ENCODE measurements at places on chromosomes 2 and 18. TPM values are rescaled to one million over a fixed set of nuclear protein-coding genes. Genes with fewer than 3 reads are reported as not detected.

- DNase-seq: no peak
Observed at GRCh38 chr2:10415640-10416039, 32.5 kb downstream of the ODC1 start.

DSG1 gene
- not detected for total RNA-seq

DNA sequence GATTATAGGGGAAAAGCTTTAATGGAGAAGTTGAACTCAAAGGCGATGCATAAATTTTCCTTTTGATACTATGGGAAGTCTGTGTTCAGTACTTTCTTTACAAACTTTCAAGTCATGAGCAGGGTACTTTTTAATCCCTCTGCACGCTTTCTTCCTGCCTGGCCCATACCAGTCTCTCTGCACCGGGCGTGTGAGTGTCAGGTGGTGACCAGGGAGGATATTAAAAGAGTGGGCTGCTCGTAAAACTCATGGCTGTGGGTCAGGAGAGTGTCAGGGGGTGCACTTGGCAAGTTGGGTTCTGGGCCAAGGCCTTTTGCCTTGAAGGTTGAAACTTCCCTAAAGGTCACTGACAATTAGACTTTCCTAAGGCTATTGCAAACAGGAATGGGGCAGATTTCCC is 367.8 kb downstream of the GPD2 start:
- no peak for DNase-seq

DNA sequence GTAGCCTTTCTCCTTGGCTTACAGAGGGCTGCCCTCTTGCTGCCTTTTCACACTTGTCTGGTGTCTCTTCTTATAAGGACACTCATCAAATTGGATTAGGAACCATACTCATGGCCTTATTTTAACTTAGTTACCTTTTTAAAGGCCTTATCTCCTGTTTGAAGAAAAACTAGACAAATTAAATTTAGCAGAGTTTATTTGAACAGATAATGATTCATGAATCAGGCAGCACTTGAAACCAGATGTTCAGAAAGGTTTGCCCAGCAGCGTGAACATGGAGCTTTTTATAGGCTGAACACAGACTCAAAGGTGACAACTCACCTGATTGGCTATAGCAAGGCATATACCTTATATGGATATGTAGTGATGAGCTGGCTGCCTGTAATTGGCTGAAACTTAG is 238.0 kb downstream of the GULP1 start:
- no peak for DNase-seq

GRCh38 chr2:201276511-201276910 is 16.2 kb downstream of the CASP8 start:
- DNase-seq: no peak

DNA sequence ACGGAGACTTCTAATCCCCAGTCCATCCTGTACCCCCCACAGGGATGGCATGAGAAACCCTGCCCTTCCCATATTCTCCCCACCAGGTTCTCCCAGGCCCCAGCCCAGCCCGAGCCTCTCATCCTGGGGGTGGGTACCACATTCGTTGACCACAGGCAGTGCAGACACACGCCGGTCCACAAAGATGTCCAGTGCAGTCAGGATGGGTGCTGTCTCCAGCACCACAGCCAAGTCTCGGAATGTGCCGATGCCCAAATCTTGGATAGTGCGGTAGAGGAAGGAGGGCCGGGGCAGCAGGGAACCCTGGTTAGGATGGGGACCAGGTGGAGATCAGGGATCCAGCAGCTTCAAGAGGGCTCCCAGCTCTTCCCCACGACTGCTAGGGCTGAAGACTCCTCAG is 4.8 kb downstream of the PRKAG3 start:
- DNase-seq: no peak

DNA sequence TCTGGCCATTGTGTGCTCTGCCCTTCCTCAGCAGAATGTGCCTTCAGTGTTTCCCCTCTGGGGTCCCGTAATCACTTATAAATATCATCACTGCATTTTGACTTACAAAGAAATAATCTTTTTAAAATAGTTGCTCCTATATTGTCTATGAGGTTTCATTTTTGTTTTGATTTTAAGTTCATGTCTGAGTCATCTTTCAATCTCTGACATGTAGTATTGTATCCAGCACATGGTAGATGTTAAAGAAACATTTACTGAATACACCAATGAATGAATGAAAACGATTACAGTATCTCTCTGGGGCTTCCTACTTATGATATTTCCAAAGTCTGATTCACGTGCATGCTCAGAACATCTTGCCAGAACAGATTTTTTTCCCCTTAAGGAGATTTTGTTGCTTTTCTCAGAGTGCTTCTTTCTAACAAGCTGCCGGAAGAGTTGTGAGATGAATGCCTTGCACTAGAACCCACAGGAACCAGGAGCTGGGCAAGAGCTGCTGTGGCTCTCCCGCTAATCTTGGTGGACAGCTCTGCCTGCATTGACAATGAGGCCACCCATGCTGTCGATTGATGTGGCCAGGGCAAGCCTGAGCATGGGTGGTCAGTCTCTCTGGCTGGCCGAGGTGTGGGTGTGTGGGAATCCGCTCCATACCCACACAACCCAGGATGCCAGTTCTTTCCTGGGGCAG is 199.4 kb downstream of the CYRIA start:
- DNase-seq: no peak

GRCh38 chr18:10062302-10063300 is 148.8 kb downstream of the VAPA start:
- no peak for DNase-seq

DNA sequence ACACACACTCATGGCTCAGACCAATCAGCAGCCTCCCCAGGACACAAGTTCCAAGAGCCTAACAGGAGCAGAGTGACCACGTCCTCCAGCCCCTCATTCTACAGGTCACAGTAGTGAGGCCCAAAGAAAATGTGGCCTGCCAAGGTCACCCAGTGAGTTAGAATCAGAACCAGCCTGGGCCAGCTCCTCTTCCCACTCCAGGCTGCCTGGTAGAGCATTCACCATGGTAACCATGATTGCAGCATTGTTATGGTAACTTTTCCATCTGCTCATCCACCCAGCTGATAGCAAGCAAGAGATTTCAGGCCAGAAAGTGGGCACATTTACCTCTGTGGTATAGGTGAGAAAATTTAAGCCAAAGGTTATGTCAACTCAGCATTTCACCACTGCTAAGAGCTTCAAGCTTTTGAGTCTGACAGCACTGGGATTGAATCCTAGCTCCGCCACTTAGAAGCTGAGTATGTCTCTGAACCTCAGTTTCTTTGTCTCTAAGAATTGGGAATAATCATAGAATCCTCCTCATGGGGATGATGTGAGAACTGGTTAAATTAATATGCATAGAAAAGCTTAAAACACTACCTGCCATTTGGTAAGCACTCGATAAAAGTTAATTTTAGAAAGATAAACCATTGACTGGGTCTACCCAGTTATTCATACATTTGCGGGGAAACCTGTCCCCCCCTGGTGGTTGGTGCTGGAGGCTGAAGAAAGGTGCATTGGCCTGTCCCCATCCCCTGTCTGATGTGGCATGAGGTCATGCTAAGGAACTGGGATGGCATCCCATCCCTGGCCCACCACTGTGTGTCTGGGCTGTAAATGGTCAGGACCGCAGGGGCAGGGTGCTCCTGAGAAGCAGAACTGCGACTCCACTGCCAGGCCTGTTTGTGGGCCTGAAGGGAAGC is 181.5 kb downstream of the KLHL29 start:
- peak; percentile 46 for DNase-seq

- peak; percentile 61 for DNase-seq
Observed at GRCh38 chr2:162007447-162008040, 66.5 kb downstream of the DPP4 start.

FAM98A gene
- 22.2 TPM for total RNA-seq

TBR1 gene
- total RNA-seq: not detected

DNA sequence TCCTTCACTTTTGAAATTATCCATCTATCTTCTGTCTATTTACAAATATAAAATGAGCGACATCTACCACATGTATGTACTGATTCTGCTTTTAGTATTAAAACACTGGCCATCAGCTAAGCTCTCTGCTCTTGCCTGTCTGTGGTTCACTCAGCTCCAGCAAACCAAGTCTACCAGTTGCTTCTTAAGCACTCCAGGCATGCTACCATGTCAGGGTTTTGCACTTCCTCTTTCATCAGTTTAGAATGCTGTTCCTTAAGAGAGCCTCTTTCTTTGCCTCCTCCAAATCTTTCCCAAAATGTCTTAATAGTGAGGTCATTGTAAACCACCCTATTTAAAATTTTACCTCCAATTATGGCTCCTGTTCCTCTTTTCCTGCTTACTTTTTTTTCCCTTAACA is 59.5 kb downstream of the SCN3A start:
- DNase-seq: no peak

CYS1 gene
- total RNA-seq: not detected

RAX gene
- not detected for total RNA-seq

DNA sequence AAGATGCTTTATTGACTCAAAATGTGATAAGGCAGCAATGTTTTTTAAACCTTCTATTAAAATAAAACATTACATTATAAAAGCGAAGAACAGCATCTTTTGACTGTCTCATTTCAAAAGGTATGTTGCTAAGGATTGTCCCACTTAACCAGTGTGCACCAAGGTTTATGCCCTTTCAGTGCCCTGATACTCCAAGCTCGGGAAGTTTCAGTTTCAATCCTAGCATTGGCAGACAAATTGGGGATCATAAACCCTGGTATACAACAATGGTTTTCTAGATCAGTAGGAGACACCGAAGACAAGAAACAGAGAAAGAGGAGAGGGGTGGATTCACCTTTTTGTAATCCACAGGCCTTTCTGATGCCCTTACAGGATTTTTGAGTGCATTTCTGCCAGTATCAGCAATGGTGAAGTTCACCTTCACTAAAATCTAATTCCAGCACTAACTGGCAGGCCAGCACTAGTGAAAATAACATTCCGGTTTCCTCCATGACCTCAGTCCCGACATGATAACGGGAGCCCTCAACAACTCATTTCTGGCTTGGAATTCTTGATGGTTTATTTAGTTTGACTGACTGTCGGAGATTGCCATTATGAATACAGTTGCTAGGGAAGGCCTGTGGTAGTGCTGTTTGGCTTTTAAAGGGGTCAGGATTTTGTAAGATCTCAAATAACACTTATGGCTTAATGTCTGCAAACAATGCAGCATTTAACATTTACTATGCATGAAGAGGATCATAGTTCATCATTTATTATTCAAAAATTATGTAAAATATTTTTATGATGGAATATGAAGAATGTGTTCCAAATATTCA is 33.3 kb upstream of the FIGN start:
- no peak for DNase-seq

- no peak for DNase-seq
Observed at GRCh38 chr2:110790907-110791306, 58.5 kb downstream of the ACOXL start.

DNA sequence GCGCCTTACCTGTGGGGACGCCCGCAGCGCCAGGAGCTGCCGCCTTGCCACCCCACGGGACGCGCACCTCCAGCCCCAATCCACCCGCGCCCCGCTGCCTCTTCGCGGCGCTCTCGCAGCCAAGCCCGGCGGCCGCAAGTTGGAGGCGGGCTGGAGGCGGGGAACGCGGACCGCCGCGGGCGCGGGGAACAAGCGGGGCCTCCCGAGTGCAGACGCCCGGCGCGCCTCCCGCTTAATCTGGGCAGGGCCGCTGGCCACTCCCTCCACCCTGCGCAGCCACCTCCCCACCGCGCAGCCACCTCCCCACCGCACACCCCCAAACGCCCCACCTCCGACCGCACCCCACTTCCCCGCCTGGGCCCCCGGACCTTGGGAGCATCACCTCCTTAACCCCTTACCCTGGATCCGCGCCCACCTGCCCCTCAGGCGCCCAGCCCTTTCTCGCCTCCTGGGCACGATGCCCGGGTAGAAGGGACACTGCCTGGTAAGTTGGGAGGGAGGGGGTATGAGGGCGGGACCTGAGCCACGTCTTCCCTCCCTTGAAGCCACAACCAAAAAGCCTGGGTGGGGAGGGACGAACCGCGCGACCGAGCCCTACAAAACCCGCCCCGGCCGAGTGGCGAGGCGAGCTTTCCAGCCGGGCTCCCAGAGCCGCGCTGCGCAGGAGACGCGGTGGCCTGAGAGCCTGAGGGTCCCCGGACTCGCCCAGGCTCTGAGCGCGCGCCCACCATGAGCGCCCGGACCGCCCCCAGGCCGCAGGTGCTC is at the start of the genes COL4A3 and COL4A4:
Gene COL4A3, plus strand, starts transcription at position 627 of the 765 bp plus-strand sequence. Its CDS starts 103 bp downstream, at position 730.
Gene COL4A4, minus strand, starts transcription at position 208 of the 765 bp plus-strand sequence. CDS start 16,722 bp downstream, outside the sequence.
- DNase-seq: peak; percentile 1

DNA sequence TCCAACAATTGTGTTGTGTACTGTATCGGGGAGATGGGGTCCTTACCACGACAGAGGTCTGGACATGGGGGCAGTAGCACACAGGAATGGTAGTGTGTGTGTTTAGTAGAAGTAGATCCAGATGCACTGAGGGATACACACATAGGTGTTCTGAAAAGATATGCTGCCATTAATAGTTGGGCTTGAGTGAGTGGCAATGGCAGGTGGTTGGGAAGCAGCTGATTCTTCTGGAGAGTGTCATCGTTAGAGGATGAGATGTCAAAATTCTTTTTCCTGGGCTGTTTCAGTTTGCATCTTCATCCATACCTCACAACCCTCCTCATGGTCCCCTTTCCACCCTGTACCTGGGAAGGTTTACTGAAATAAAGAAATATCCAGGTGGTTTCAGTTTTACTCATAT is 66.6 kb downstream of the UGGT1 start:
- DNase-seq: no peak

GRCh38 chr18:74724186-74724585 is 126.5 kb downstream of the ZNF407 start:
- no peak for DNase-seq

Data from natural killer cell (primary cell).